ENCODE measurements at places on chromosomes 7 and 10.

DNA sequence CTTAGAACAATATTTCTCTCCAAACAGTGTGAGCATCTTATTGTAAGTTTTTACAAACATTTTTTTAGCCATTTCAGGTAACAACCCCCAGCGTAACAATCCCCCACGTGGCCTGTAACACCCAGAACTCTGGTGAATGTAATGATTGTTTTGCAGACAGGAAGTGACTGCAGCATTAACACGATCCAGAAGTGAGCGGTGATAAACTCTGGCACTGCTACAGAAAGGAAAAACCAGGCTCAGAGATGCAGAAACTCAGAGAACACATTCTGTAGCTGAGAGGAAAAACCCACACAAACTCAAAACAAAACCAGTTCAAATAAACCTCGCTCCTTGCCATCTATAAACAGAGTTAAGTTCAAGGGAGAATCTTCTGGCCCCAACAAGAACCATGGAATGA is 285.7 kb downstream of the FGFR2 start:
- no peak for DNase-seq

DNA sequence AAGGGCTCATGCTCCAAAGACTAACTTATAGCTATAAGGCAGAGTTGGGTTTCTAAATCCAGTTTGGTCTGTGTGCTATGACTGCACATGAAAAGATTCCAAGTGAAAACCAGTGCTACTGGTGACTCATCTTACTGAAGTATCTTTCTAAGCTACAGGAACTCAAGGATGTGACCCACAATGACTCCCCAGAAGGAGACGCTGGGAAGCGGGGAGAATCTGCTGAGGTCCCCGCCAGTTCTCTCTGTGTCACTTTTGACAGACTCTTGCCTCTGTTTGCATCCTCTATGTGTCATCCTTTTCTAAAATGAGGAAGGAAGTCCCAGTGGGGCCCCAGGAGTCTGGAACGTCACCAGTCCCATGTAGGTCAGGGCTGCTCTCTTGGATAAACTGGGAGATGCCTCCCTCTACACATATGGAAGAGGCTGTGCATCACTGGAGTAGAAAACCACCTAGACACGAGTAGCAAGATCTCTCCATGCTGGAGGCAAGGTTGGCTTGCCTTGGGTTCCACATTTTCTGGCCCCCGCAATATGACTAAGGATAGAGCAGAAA is 28.8 kb upstream of the GPR26 start:
- DNase-seq, result no peak

DNA sequence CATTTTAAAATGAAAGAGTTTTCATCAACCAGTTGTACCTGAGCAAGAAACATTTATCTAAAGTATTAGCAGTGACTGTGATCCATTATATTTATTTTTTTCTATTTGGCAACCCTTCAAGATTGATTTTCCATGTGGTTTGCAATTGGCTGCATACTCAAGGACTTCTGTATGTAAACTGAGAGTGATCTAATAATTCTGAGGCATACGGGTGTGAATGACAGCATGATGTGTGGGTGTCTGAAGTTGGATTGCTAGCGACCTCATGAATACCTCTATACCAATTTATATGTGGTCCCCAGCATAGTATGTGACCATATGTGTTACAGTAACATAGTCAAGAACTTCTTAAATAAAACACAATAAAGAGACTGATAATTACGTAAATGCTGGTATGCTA is 8.2 kb upstream of the MPP7 start:
- no peak for DNase-seq

DNA sequence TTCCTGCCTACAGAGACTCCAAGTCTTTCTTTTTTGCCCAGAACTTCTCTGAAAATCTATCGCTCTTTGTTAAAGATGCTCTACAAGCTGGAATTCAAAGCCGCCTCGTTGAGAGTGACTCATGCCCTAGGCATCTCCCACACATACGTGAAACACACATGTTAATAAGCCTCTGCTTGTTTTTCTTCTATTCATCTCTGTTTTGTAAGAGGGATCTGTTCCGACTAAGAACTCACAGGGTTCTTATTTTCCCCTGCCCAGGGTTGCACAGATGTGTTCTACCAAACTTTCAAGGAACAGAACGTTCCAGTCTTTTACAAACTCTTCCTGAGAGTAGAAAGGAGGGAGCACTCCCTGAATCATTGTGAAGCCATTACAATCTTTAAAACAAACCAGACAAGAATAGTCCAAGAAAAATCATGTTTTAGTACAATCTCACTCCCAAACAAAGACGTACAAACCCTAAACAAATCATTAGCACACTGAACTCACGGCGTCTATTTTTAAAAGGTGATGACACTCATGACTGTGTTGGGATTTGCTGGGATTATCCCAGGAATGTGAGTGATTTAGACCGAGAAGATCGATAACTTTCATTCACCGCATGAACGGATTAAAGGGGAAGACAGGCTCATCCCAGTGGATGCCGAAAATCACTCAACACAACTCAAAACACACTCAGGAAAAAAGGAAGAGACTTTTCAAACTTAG is 55.3 kb upstream of the INPP5A start:
- DNase-seq, result no peak

DNA sequence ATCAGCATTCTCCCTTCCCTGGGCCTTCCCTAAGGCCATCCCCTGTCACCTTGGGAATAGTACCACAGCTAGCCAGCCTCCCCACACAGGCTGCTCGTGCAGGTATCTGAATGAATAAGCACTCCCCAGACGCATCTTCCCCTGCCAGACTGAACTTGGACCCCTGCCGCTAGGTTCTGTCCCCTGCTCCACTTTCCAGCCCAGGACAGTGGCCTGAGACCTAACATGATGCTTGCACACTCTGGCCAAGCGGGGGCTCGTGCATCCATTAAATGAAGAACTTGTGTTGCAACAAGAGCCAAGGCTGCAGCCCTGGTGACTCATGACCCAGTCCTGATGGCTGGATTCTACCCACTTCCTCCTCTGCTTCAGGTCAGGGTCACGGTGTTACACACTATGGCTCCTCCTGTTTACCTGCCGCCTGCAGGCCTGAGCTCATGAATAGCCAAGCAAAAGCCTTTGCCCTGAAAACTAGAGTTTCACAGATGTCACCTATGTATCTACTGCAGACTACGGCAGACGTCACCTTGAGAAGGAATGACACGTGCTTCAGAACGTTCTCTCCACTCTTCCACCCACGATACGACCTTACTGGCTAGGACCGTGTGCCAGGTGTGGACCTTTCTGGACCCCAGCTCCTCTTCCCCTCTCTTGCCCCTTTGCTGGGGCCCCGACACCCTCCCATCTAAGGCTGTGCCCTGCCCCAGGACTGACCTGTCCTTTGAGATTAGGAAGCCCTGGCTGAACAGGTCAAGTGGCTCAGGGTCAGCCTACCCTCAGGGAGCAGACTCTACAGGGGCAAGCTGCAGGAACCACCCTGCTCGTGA is 6.5 kb downstream of the ASB13 start:
- peak; percentile 49 for DNase-seq

DNA sequence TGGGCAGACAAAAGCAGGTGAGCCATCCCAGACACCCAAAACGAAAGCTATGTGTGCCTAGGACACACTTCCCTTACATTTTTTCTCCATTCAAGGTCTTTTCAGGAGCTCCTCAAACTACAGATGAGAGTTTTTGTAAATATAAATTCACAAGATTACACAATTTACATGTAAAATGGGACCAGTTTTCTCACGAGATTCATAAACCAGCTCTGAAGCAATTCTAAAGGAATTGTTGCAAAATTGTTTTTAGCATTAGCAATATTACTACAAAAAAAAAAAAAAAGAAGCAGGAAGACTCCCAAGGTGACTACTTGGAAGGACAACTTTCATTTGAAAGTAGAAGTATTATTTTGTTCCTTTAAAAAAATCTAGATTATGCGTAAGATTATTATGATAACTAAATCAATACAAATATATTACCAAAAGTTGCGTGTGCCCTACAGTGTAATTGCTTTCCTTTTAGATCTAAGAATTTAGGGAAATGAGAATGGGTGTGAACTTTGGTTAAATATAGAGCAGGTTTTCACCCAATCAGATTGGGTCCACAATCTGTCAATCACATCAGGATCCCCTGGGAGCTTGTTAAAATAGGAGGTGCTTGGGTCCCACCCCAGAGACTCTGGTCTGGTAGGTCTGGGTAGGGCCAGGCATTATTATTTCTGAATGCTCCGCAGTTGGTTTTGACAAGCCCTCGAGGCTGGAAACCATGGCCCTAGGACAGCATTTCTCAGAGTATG is 72.2 kb downstream of the TBXAS1 start:
- DNase-seq, result no peak

GRCh38 chr10:131697476-131698128 is 203.2 kb upstream of the PPP2R2D start:
- no peak for DNase-seq

DNA sequence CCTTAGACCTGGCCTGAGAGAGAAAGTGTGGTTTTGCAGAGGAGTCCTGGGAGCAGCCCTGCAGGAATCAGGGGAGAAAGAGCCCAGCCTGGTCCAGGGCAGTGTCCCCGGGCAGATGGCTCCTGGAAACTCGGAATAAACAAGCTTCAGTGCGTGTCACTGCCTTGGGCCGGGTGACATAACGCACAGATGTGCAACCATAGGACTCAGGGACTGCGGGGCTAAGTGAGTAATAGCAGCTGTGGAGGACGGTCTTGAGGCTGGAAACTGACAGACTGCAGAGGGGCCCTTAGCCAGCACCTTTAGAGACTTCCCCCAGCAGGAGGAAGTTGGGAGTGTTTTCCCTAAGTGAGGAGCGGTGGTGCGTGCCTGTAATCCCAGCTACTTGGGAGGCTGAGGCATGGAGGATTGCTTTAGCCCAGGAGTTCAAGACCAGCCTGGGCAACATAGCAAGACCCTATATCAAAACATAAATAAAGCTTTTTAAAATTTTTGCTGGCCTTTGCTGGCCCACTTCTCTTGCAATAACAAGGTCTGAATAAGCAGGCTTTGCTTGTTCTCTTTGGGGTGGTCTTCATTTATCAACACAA is 5.3 kb upstream of the CLIP2 start:
- DNase-seq, result no peak

DNA sequence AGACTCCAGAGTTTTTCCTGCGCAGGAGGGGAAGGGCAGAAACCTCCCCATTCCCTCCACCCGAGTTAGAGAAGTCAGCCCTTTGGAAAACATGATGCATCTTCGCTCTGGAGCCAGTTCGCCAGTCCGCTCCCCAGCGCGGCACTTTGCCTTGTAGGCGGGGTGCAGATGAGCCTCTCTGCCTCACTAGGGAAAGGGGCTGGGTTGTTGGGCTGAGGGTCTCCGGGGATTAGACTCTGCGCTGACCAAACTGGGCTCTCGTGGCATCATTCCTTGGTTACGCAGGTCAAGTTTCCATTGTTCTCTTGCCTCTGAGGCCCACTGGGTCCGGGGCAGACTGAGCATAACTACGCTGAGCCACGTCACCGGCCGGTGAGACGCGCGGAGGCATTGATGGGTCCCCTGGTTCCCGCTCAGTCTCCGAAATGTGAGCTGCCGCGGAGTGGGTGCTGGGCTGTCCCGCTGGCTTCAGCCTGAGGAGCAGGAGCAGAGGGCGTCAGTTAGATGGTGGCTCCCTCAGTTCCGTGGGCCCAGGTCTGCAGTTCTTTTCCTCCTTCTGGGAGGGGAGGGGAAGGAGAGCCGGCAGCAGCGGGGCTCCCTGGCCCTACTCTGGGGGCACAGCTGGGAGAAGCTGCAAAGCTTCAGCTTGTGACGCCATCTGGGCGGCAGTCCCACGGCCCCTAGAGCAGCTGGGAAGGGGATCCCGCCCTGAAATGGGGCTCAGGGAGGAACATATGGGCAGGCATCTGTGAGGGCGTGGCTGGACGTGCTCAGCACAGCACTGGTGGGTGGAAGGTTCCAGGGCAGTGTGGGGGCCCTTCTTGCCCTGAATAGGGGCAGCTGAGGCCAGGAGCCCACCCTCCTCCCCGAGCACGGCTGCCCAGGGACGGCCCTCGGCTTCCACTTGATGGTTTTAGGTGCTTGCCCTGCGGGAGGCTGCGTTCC is 121.3 kb upstream of the BTBD16 start:
- no peak for DNase-seq

DNA sequence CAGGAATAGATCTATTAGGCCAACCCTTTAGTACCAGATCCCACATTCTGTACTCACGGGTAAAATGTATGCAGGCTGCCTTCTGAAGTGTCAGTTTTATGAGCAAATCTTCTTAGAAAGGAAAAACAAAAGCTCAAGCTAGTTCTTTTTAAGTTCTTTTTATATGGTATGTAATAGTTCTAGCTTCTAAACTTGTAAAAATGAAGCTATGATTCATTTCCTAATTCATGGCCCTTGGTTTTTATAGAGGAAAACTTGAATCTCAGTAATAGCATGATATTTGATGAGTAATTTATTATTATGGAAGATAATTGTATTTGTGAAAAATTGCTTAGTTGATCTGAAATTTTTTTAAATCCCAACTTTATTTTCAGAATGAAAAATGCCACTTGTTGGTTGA is 54.3 kb downstream of the SLK start:
- no peak for DNase-seq

- no peak for DNase-seq
Measured at GRCh38 chr7:44065431-44066110, at the start of gene PGAM2. PGAM2 (minus strand) TSS chr7:44065567; CDS start chr7:44065529, 38 bp downstream.

- no peak for DNase-seq
Measured at GRCh38 chr7:69564454-69565417, 33.5 kb upstream of the AUTS2 start.

- DNase-seq, result no peak
Measured at GRCh38 chr10:58839771-58840170, 327.1 kb downstream of the BICC1 start.

- DNase-seq, result no peak
Measured at GRCh38 chr7:137873524-137873923, 26.8 kb upstream of the DGKI start.

DNA sequence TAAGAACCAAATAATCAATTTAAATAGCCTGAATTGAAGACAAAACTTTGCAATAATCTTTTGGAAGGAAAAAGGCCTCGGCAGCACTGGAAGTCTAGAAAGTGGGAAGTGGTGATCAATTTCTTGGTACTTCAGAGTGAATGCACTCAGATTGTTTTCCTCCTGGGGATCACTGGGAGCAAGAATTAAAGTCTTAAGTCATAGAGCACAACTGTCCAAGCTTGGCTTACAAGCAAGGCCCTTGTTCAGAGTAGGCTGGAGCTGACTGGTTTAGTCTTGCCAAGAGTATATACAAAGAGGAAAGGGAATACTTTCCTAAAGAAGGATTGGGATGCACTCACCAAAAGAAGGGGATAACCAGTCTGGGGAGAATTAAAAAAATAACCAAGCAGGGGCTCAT is 637.1 kb downstream of the CCSER2 start:
- DNase-seq, result no peak

- no peak for DNase-seq
Measured at GRCh38 chr10:62856021-62856420, 39.9 kb upstream of the EGR2 start.

GRCh38 chr7:135335628-135336139 is 102.0 kb downstream of the STRA8 start:
- DNase-seq, result peak; percentile 57

GRCh38 chr7:82655965-82656364 is 212.4 kb upstream of the CACNA2D1 start:
- DNase-seq, result no peak

GRCh38 chr10:63683223-63683622 is 162.0 kb downstream of the REEP3 start:
- no peak for DNase-seq

All from liver (tissue), 10 donors.